WTC11 (cell line): ENCODE measurements at places on chromosomes 3 and 15. TPM values are rescaled to one million over a fixed set of nuclear protein-coding genes. Genes with fewer than 3 reads are reported as not detected.

GRCh38 chr3:128276577-128277183 lies 123.4 kb downstream of the EEFSEC start:
- no peaks in the 10 kb centered on the region for H3K36me3 ChIP-seq
- no peak overlapping the region for H3K4me3 ChIP-seq
- no peak overlapping the region for H3K27ac ChIP-seq

DNA sequence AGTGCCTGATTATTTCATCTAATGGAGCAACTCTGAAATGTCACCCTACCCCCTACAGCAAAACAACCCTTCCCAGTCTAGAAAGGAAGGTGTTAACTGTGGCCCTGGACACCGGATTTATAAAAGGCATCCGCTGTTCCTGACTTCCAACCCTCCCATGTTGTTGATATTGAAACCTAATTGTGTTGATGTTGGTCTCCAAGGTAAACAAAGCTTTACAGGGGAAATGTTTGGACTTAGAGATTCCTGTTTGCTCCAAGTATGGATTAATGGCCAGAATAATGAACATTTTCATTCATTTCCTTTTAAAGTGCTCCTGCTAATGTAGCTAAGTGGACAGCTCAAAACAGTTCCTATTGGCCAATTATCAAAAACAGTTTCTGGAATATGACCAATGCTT lies 19.4 kb upstream of the LMCD1 start:
- peaks cover 13% of the 10 kb centered on the region for H3K36me3 ChIP-seq
- no peak for DNase-seq
- H3K4me1 ChIP-seq = no peaks in the 10 kb centered on the region
- H3K27me3 ChIP-seq = peaks cover 7% of the 10 kb centered on the region; the same call in 1 of the 2 replicates
- no peak overlapping the region for H3K4me3 ChIP-seq

GRCh38 chr3:30628205-30628900 lies 22.0 kb downstream of the TGFBR2 start:
- H3K4me3 ChIP-seq = no peak overlapping the region
- peaks cover 55% of the 10 kb centered on the region for H3K4me1 ChIP-seq
- peaks cover 26% of the 10 kb centered on the region for H3K36me3 ChIP-seq
- DNase-seq = no peak

DNA sequence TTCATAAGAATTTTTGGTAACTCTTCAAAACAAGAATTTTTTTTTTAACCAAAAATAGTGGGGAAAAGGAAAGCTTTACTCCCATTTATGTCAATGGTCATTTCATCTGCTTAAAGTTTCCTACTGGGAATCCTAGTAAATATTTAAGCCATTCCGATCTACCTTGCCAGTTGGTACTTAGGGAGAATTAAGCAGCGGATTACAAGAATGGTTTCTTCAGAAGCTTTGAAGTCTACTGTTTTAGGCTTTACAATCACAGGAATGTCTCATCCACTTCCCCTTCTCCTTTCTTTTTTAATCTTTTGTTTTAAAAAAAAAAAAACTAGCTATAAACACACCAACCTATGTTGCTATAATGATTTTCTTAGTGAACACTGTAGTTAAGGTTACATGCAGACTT lies 341.4 kb upstream of the ATP11B start:
- H3K4me3 ChIP-seq = no peak overlapping the region
- no peak overlapping the region for H3K27ac ChIP-seq
- no peak for DNase-seq

DNA sequence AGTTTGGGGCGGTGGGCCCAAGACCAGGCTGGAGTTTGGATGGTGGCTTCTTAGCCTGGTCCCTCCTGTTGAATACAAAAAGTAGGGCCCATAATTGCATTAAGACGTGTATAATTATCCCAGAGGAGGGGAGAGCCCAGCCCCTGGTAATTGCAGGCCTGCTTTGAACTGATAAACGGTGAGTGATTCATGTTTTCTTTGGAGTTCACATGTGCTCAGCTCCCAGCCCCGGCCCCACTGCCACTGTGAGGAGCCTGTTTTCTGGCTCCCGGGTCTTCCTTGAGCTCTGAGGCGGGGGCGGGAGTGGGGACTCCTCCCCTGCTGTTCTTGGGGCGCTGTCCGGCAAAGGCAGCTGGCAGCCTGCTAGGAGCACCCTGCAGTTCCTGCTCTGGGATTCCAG lies 3.1 kb downstream of the PLXNA1 start:
- DNase-seq = no peak
- no peak overlapping the region for H3K27ac ChIP-seq
- peaks cover 9% of the 10 kb centered on the region for H3K4me1 ChIP-seq
- H3K4me3 ChIP-seq = no peak overlapping the region
- peaks cover 8% of the 10 kb centered on the region for H3K27me3 ChIP-seq

Gene RTP4
- not detected in 3 replicates for total RNA-seq

Gene SH3GL3
- total RNA-seq = 7.8 to 9.2 TPM (median 8.0 TPM) in 3 replicates
